ENCODE measurements at places on chromosomes 7 and 10.

- DNase-seq: no peak
Measured at GRCh38 chr10:13707156-13707881, 120.6 kb downstream of the PRPF18 start.

DNA sequence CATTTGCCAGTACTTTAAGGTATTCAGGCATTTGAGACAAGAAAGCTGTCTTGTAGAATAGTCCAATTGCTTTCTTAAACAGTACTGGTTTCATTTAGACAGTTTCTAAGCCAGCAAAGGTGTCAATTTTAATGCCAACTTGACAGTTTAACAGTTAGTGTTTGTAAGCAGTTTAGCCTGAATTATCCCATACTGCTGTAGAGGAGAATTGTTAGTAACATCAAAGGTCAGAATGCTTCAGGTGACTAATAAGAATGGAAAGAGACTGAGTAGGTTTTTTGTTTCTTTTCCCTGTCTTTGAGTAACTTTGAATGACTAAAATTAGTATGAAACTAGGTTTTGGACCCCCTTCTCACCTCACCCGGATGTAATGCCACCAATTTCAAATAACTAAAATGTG is 29.5 kb upstream of the VDAC2 start:
- DNase-seq: no peak

GRCh38 chr7:41732843-41733306 is 30.0 kb upstream of the INHBA start:
- DNase-seq: no peak

DNA sequence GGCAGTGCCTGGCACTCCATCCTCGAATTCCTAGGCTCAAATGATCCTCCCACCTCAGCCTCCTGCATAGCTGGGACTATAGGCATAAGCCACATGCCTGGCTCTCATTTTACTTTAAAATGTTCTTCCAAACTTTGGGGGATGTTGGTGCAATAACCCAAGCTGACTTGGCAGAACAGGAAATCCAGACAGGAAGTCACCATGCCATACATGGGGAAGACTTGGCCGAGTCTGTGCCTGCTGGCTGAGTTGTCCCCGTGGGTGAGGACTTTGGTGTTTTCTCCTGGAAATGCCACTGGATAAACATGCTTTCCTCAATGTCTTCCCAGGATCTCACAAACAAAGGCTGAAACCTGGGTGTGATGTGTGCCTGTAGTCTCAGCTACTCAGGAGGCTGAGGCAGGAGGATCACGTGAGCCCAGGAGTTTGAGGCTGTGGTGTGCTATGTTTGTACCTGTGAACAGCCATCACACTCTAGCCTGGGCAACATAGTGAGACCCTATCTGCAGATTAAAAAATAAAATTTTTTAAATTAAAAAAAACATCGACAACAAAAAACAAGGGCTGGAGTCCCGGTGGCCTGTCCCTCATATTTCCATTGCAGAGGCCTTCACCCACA is 19.8 kb downstream of the HKDC1 start:
- DNase-seq: no peak

DNA sequence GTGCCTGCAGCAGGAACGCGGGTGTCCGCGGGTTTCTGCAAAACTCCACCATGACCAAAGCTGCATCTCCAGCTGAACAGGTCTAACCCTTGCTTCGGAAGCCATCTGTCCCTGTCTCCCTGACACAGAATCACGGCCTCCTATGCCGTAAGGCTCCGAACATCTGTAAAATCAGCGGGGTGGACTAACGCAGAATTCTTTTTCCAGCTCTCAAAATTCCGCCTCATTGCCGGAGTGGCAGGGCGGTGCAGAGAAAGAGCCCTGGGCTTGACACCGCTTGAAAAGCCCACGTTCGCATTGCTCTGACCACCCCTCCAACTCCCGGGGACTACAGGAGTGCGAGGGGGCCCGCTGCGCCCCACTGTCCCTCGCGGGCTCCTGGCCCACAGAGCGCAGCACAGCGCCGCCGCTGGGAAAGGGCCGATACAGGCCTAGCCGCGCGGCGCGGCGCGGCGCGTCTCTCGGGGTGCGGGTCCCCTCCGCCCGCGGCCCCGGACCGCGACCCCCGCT is 409 bp downstream of the DNMBP start:
- no peak for DNase-seq

DNA sequence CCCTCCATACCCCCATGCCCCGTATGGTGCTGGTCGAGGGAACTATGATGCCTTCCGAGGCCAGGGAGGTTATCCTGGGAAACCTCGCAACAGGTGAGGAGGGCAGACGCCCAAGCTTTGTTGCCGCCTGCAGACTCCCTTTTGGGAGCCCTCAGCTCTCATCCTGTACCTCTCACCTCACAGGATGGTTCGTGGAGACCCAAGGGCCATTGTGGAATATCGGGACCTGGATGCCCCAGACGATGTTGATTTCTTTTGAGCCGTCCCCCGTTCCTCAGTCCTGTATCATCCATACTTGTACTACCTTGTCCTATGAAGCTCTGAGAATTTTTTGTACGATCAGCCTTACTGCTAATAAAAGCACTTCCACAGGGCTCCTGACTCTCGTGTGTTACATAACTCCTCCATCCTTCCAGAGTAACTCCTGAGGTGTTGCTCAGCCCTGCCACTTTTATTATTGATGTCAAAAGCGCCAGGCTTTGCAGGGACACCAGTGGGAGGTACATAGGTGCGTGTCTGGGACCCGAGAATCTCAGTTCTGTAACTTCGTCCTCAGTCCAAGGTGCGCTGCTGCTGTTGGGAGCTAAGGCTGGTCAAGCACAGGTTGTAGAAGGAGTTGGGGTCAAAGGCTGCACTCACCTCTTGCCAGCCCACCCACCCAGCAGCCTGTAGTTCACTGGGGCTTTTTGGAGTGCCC is 1.1 kb downstream of the UFSP1 start:
- DNase-seq: no peak

- DNase-seq: no peak
Measured at GRCh38 chr10:7410301-7410861, 453 bp downstream of the SFMBT2 start.

DNA sequence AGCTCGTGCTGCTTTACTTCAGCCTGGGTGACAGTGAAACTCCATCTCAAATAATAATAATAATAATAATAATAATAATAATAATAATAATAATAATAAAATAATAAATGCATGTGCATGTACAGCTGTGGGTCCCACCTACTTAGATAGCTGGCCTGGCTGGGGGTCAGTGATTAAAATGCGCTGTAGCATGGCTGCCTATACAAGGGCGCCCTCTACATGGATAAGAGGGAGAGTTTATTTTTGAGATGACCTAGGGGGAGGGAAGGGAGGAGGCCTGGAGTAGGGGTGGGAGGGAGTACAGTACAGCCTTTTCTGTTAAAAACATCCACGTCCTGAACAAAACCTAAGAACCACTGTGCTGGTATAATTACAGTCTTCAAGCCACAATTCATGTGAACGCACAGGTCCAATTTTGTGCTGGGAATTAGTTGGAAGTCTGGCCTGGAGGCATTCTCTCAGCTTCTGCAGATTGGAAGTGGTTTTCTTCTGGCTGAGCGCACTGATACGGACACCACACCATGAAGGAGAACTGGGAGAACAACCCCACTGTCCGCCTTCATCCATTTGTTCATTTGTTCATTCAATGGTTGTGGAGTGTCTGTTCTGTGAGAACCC is 146.5 kb downstream of the TMEM178B start:
- DNase-seq: no peak

- no peak for DNase-seq
Measured at GRCh38 chr10:42985436-42986316, 91.2 kb upstream of the RET start.

GRCh38 chr7:8592167-8592566 is 158.8 kb downstream of the NXPH1 start:
- no peak for DNase-seq

GRCh38 chr7:98745722-98746318 is 124.0 kb downstream of the TMEM130 start:
- DNase-seq: peak; percentile 18

GRCh38 chr10:29681676-29682448 is 47.1 kb upstream of the SVIL start:
- no peak for DNase-seq

GRCh38 chr10:117928281-117928680 is 118.5 kb downstream of the RAB11FIP2 start:
- no peak for DNase-seq

DNA sequence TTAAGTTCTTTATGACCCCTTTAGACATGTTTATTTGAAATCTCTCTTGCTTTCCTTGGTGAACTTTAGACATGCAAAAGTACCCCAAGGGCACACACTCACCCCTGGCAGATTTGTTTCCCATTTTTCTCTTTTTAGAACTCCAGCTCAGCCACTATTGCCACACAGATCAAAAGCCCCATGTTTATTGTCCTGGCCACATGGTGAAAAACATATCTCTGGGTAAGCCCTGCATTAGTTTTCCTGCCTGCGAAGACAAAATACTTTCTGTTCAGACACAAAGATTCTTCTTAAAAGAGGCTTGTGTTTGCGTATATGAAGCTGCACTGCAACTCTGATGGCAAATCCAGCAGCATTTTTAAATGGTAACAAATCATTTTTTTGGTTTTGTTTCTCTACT is 200.0 kb downstream of the POLR1F start:
- DNase-seq: no peak

Measured in stimulated activated CD8-positive, alpha-beta memory T cell treated with anti-CD3 and anti-CD28 coated beads, Interleukin-7, amount 100 ng/mL, for 1 hour (primary cell).